T-helper 2 cell (primary cell): ENCODE measurements at places on chromosomes 3 and 15.

DNA sequence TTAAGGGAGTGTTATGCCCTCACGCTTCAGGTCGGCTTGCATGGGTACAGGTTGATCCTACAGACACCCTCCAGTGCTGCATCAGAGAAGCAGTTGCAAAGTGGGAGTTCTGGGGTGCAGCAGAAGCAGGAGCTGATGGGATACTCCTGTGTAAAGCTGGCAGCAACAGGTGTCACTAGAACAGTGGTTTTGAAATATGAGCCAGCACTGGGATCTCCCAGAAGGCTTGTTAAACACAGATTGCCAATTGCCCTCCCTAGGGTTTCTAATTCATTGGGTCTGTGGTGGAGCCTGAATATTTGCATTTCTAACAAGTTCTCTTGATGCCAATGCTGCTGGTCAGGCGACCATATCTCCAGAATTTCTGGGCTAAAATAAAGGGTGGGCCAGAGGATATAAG lies 350.4 kb downstream of the CLSTN2 start:
- DNase-seq = no peak

DNA sequence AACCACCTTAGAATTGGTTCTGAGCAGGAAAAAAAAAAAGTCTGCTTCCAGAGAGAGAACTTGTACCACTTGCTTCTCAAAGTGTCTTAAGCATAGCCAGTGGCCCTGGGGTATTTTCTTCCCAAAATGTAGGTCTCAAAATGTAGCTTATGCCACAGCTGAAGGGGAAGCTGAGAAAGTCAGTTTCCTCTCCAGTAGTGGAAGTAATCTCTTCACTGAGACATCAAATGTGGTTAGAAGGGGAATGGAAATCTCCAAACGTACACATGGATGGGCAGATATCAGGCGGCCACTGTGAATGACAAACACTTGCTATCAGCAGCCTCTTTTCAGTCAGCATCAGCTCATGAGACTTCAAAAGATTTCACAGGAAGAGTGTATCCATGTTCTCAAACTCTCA lies 841.2 kb downstream of the TUSC7 start:
- DNase-seq = no peak

- DNase-seq = no peak
These were observed 39.4 kb upstream of the WNT5A start for GRCh38 chr3:55526332-55527030.

DNA sequence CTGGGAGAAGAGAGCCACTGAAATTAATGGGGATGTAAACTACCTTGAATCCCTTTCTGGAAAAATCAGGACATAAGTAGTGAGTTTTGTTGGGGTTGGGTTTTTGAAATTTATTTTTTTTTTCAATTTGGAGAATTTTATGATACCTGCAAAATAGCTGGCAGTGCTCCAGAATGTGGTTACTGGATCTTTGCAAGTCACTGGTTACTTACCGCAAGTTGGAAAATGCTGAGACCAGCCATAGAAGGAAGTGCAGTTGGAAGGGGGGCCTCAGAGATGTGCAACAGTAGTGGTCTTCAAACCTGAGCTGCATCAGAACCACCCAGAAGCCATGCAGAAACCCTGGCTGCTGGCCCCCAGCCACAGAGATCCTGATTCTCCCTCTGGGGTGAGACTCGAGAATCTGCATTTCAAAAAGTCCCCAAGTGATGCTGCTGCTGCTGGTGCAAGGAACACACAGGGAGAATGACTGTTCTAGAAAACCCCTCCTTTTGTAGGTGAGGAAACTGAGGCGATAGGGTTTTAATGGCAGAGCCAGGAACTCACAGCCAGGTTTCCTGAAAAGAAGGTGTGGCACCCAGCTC lies 39.7 kb downstream of the SEMA5B start:
- no peak for DNase-seq

GRCh38 chr3:188975600-188976314 lies 196.0 kb upstream of the TPRG1 start:
- DNase-seq = no peak

- DNase-seq = no peak
These were observed 14.2 kb downstream of the CFAP91 start for GRCh38 chr3:119716998-119717397.

DNA sequence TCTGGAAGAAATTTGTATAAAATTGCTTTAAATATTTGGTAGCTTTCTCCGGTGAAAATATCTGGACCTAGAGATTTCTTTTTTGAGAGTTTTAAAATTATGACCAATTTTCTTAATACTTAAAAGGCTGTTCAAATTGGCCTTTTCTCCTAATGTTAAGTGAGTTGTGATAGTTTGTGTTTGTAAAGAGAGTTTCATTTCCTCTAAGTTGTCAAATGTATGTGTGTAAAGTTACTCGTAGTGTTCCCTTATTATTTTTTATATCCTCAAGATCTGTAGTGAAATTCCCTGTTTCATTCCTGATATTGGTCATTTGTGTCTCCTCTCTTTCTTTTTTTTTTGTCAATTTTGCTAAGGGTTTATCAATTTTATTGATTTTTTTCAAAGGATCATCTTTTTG lies 92.6 kb upstream of the CTNNB1 start:
- DNase-seq = no peak

GRCh38 chr3:127808197-127808596 lies 14.1 kb downstream of the MGLL start:
- no peak for DNase-seq

DNA sequence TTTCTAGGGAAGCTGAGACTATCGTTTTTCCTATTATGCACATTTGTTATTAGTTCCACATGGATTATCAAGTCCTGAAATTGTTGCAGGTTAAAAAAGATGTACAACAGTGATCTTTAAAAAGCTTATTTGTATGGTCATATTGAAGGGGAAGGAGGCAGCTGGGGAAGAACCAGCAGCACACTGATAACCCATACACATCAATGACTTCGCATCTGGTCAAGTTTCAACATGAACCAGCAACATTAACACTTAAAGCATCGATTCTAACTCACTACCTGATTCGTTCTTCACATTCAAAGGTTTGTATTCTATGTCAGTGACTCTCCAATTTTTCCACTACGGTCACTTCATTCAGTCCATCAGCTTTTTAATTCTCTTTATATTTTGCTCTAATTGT lies 56.4 kb downstream of the NCEH1 start:
- no peak for DNase-seq

GRCh38 chr15:98529205-98530145 lies 118.9 kb upstream of the IGF1R start:
- no peak for DNase-seq

DNA sequence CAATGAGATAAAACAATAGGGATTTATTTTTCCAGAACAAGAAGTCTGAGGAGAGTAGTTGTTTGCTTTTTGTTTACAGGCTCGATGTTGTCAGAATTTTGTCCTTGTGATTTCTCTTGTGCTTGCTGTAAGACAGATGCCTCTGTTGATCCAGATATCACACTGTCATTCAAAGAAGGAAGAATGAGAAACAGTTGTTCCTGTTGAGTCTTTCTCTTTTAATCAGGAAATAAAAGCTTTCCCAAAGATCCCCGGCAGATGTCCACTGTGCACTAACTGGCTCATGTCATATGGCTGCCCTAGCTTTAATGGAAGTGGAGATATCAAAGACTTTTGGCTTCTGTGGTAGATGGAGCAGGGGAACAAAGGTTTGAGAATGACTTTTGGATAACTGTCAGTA lies 6.8 kb downstream of the SERPINI1 start:
- DNase-seq = no peak
